ENCODE measurements at places on chromosomes 5 and 9. TPM values are rescaled to one million over a fixed set of nuclear protein-coding genes. Genes with fewer than 3 reads are reported as not detected.
A peak's percentile ranks its signal among the peaks of the same experiment; 100 is the strongest.

GRCh38 chr5:123756816-123757215 is 244.8 kb downstream of the CSNK1G3 start:
- no peak for DNase-seq
- H3K4me1 ChIP-seq = peaks cover 31% of the 10 kb centered on the region
- H3K36me3 ChIP-seq = no peaks in the 10 kb centered on the region
- no peak overlapping the region for H3K4me3 ChIP-seq

GRCh38 chr9:96605328-96605727 is 14.3 kb downstream of the CDC14B start:
- H3K4me1 ChIP-seq = peaks cover 21% of the 10 kb centered on the region
- no peaks in the 10 kb centered on the region for H3K27me3 ChIP-seq
- H3K27ac ChIP-seq = peak overlapping the region; percentile 64
- H3K36me3 ChIP-seq = no peaks in the 10 kb centered on the region

DNA sequence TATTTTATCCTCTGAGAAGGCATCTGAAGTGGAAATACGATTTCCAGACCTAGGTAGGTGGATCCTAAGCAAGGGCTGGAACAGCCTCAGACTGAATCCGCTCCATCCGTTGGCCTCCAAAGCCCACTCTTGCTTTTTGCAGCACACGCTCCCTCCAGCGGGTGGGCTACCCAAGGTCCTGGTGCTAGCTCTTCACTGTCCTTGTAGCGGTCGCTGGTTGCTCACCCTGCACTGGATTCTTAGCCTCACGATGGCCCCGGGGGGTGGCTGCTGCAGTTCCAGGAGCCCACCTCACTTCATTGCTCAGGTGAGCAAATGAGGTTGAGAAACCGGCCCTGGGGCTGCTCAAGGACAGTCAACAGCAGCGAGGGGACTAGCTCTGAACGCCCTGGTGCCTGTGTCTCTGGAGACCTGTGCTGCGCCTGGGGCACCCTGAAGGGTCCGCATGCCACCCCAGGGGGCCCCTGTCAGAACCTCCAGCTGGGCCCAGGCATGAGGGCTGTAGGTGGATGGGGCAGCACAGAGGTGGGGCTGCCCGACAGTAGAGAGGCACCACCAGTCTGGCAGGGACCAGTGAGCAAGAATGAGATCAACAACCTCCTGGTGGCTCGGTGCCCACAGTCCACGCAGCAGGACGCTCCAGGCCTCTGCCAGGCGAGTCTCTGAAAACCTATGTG is 4.3 kb downstream of the MGAT4B start:
- DNase-seq = peak; percentile 43
- no peak overlapping the region for H3K4me3 ChIP-seq
- H3K27me3 ChIP-seq = no peaks in the 10 kb centered on the region
- H3K27ac ChIP-seq = no peak overlapping the region

GRCh38 chr5:135451581-135452320 is 400 bp downstream of the TIFAB start:
- no peak overlapping the region for H3K27ac ChIP-seq
- H3K27me3 ChIP-seq = no peaks in the 10 kb centered on the region
- no peaks in the 10 kb centered on the region for H3K4me1 ChIP-seq
- no peak overlapping the region for H3K4me3 ChIP-seq
- no peak for DNase-seq

- no peak overlapping the region for H3K4me3 ChIP-seq
- no peaks in the 10 kb centered on the region for H3K27me3 ChIP-seq
- no peak overlapping the region for H3K27ac ChIP-seq
- no peaks in the 10 kb centered on the region for H3K4me1 ChIP-seq
- H3K36me3 ChIP-seq = no peaks in the 10 kb centered on the region
Observed at GRCh38 chr5:5770825-5771224, 348.3 kb downstream of the ICE1 start.

GRCh38 chr9:110308633-110309038 is 29.0 kb downstream of the TXNDC8 start:
- no peaks in the 10 kb centered on the region for H3K36me3 ChIP-seq
- H3K27me3 ChIP-seq = no peaks in the 10 kb centered on the region
- no peak overlapping the region for H3K27ac ChIP-seq
- H3K4me1 ChIP-seq = no peaks in the 10 kb centered on the region

DNA sequence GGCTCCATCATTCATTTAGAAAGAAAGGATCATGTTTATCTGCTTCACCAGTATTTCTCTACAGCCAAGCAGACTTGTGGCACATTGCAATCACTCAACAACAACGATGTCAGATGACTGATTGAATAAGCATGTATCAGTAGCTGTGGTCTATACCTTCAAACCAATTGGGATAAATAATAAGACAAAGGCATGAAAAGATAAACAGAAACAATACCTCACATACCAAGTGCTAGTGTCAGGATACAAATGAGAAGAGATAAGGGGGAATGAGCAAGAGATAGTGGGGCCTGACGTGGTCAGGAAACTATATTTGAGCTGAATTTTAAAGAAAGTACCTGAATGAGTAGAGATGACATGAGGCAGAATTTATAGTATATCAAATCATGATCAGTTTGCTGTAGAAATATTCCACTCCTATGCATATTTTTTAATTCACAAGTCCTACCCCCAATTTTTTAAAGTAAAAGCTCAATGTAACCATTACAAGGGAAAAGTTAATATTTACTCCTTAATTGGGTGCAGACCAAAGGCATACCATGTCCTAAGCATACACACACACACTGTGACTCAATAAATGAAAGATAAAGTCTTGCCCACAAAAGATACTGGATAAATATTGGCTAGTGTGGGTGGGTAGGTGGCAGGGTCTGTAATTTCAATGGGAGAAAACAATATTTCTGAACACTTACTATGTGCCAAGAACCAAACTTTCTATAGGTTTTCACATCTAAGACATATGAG is 284.5 kb downstream of the SPOCK1 start:
- H3K36me3 ChIP-seq = no peaks in the 10 kb centered on the region
- H3K27me3 ChIP-seq = no peaks in the 10 kb centered on the region
- H3K27ac ChIP-seq = no peak overlapping the region
- DNase-seq = no peak
- peaks cover 10% of the 10 kb centered on the region for H3K4me1 ChIP-seq

DNA sequence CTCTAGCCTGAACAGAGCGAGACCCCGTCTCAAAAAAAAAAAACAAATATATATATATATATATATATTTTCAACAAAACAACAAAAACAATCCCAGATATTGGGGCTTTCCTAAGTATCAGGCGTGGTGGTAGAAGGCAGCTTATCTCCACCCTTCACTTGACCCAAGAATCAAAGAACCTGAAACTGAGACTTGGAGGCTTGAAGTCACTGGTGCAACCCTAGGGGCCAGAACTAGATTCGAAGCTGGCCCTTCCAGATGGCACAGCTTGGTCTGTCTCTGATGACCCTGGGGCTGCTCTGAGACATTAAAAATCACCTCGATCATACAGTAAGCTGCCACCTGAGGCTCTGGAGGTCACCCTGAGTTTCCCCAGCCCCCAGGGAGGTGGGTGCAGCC is 1.3 kb upstream of the KCNMB1 start:
- no peaks in the 10 kb centered on the region for H3K36me3 ChIP-seq
- no peak overlapping the region for H3K27ac ChIP-seq

DNA sequence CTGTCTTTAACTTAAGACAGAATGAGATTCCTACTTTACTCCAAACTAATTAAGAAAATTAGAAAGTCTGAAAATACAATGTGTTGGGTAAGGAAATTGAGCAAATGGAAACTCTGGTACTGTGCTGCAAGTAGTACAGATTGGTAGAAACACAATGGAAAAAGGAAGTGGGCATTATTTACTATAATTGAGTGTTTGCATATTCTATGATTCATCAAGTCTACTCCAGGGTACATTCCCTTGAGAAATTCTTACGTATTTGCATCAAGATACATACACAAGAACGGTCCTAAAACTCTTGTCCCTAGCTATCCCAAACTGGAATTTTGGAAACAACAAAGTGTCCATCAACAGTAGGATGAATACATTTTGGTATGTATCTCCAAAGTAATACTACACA is 123.5 kb upstream of the TARS1 start:
- H3K36me3 ChIP-seq = no peaks in the 10 kb centered on the region
- H3K27me3 ChIP-seq = no peaks in the 10 kb centered on the region
- H3K27ac ChIP-seq = no peak overlapping the region
- no peaks in the 10 kb centered on the region for H3K4me1 ChIP-seq
- no peak for DNase-seq
- no peak overlapping the region for H3K4me3 ChIP-seq

GRCh38 chr5:17396247-17396646 is 101.8 kb upstream of the TAF11L2 start:
- peaks cover 22% of the 10 kb centered on the region for H3K27me3 ChIP-seq
- H3K36me3 ChIP-seq = no peaks in the 10 kb centered on the region
- H3K4me1 ChIP-seq = no peaks in the 10 kb centered on the region
- H3K4me3 ChIP-seq = no peak overlapping the region
- H3K27ac ChIP-seq = no peak overlapping the region

- no peak for DNase-seq
- H3K4me1 ChIP-seq = no peaks in the 10 kb centered on the region
- no peak overlapping the region for H3K27ac ChIP-seq
- no peaks in the 10 kb centered on the region for H3K36me3 ChIP-seq
- H3K4me3 ChIP-seq = no peak overlapping the region
Observed at GRCh38 chr5:136001466-136001981, 27.3 kb upstream of the TGFBI start.

GRCh38 chr5:161446655-161447054 is 99.9 kb downstream of the GABRB2 start:
- no peaks in the 10 kb centered on the region for H3K36me3 ChIP-seq
- H3K4me1 ChIP-seq = no peaks in the 10 kb centered on the region
- no peak for DNase-seq
- H3K4me3 ChIP-seq = no peak overlapping the region
- no peaks in the 10 kb centered on the region for H3K27me3 ChIP-seq
- H3K27ac ChIP-seq = no peak overlapping the region

DNA sequence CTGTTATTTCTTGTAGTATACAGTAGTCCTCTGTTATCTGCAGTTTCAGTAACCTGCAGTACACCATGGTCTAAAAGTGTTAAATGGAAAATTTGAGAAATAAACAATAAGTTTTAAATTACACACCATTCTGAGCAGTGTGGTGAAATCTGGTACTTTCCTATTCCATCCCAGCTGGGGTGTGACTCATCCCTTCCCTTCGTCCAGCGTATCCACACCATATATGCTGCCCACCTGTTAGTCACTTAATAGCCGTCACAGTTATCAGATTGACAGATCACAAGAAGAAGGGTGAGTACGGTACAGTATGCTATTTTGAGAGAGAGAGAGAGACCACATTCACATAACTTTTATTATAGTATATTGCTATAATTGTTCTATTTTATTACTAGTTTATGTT is 28.9 kb downstream of the FAM151B start:
- H3K4me1 ChIP-seq = no peaks in the 10 kb centered on the region
- H3K27me3 ChIP-seq = no peaks in the 10 kb centered on the region
- DNase-seq = no peak
- no peak overlapping the region for H3K27ac ChIP-seq

DNA sequence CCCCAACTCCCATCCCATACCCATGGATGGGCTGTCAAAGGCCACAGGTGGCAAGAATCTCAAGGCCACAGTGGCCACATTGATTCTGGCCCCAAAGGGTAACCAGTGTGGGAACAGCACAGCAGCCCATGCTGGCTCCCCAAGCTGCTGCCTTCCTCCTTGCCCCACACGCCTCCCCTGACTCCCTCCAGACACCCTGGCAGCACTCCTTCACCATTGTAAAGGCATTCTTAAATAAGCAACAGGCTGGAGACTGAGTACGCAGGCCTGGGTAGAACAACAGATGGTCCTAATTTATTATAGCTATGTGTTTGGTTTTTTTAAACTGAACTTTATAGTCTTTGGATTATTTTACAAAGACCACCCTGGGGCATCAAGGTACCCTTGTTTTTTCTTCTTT is 158.8 kb downstream of the TSSK1B start:
- H3K4me3 ChIP-seq = no peak overlapping the region
- H3K36me3 ChIP-seq = no peaks in the 10 kb centered on the region
- no peaks in the 10 kb centered on the region for H3K27me3 ChIP-seq
- no peak overlapping the region for H3K27ac ChIP-seq

DNA sequence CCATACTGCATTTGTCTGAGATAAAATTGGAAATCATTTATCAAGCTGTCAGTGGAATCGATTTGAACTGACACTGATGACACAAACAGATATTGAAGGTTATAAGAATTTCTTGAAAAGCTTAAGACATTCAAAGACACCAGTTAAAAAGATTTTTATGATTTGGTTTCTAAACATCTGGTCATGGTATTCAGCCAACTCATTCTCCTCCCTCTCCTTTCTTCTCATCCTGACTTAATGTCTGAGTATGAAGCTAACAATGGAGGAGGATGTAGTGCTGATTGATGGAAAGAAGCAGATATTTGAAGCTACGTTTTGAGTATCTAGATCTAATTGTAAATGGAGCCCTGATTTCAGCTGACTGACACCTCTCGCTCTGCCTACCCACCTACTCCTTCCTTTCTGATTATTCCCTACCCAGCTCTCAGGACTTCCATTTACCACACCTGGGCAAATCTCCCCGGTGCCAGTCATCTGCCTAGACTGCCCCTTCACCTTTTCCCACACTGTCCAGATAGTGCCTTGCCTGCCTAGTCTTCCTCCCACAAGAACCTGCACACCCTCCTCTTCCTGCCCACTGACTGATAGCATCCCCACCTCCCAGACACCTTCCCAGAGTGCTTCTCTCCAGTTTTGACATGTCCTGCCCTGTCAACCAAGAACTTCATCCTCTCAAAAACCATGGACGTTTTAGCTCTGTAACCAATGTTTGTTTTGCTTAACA is 20.7 kb upstream of the LIFR start:
- H3K27ac ChIP-seq = no peak overlapping the region
- H3K27me3 ChIP-seq = no peaks in the 10 kb centered on the region
- H3K4me3 ChIP-seq = no peak overlapping the region
- H3K4me1 ChIP-seq = peaks cover 7% of the 10 kb centered on the region

GRCh38 chr9:136345281-136346156 is 18.0 kb downstream of the DNLZ start:
- no peaks in the 10 kb centered on the region for H3K27me3 ChIP-seq
- H3K4me1 ChIP-seq = peaks cover 24% of the 10 kb centered on the region
- H3K4me3 ChIP-seq = peak overlapping the region; percentile 28
- peak overlapping the region; percentile 21 for H3K27ac ChIP-seq
- DNase-seq = no peak
- no peaks in the 10 kb centered on the region for H3K36me3 ChIP-seq

RAI14 gene
- total RNA-seq = 15.0 TPM

PDGFRB gene
- total RNA-seq = 28.3 TPM

SPEF2 gene
- total RNA-seq = 2.9 TPM

SUB1 gene
- total RNA-seq = 118 TPM

GHR gene
- 11.7 TPM for total RNA-seq

PCDHGB6 gene
- 7.1 TPM for total RNA-seq

CDO1 gene
- total RNA-seq = 5.7 TPM

PCA3 gene
- not detected for total RNA-seq

FCN2 gene
- total RNA-seq = 0.26 TPM
